ENCODE measurements at places on chromosomes 16 and 17.

GRCh38 chr17:81651692-81652091, 4.7 kb downstream of the PDE6G start:
- no peak for DNase-seq

DNA sequence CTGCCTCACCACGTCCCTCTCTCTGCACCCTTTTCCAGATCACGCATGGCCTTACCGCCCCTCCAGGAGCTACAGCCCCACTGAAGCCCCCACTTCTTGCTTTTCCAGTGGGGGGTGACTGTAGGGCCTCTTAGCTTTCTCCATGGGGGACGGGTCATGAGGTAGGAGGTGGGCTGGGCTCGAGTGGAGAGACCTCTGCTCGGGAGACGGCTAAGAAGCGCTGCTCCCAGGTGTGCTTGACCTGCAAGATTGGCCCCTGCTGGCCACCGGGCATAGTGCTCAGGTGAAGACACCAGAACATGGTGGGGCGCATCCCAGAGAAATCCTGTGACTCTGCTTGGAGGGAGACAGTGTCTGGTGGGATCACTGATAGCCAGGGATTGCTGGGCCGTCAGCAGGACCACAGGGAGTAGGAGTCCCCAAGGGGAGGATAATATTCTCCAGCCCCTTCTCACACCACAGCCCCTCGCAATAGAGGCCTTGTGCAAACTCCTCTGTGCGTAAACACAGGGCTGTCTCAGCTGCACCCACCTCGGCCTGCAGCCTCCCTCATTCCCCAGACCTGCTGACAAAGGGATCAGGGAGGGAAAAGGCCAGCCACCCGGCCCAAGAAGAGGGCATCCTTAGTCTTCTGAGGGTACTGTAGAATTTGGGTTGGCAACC, 8.9 kb upstream of the GALK1 start:
- no peak for DNase-seq

DNA sequence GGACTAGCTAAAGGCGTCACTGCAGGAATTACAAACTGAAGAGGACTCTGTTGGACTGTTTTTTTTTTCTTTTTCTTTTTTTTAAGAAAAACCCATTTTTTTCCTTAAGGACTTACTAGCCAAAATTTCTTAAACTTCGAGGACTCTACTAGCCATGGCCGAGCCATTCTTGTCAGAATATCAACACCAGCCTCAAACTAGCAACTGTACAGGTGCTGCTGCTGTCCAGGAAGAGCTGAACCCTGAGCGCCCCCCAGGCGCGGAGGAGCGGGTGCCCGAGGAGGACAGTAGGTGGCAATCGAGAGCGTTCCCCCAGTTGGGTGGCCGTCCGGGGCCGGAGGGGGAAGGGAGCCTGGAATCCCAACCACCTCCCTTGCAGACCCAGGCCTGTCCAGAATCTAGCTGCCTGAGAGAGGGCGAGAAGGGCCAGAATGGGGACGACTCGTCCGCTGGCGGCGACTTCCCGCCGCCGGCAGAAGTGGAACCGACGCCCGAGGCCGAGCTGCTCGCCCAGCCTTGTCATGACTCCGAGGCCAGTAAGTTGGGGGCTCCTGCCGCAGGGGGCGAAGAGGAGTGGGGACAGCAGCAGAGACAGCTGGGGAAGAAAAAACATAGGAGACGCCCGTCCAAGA, 878 bp downstream of the HEXIM1 start:
- DNase-seq, result peak; percentile 61

GRCh38 chr16:14241631-14242030, 170.5 kb downstream of the MRTFB start:
- no peak for DNase-seq

GRCh38 chr16:8967132-8967821, 3.6 kb upstream of the USP7 start:
- DNase-seq, result no peak

- DNase-seq, result peak; percentile 28
Measured at GRCh38 chr17:18184143-18185031, 759 bp downstream of the ALKBH5 start.

DNA sequence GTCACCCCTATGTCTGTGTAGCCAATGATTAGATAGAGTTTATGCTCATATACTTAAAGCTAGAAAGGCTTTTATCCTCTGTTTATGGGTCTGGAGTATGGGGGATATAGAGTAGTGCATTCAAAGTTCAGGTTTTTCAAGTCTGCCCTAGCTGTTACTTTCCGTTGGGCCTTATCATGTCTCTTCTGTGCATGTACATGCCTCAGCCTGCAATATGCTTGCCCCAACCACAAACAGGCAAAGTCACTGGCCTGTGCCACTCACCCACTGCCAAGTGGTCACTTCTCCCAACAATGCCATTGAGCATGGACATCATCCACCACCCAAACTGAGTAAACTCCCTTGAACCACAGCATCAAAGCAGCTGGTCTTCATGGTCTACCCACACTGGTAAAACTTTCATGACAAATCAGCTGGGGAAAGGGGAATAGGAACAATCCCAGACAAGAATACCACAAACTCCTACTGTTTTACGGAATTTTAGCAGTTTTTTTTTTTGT, 70.3 kb upstream of the C17orf78 start:
- no peak for DNase-seq

- no peak for DNase-seq
Measured at GRCh38 chr16:56629531-56629930, 2.9 kb upstream of the MT1M start.

- no peak for DNase-seq
Measured at GRCh38 chr16:66289051-66289680, 77.3 kb upstream of the CDH5 start.

DNA sequence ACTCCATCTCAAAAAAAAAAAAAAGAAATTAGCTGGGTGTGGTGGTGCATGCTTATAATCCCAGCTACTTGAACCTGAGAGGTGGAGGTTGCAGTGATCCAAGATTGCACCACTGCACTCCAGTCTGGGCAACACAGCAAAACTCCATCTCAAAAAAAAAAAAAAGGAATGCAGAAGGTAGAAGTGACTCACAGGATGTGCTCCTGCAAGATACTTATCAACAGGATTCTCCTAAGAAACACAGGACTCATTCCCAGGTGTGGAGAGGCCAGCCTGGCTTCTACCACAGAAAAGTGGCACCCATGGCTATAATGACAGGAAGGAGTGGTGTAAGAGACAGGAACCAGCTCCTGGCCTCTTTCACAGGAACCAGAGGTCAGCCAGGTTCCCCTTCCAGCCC, 13.8 kb downstream of the ELMO3 start:
- no peak for DNase-seq

DNA sequence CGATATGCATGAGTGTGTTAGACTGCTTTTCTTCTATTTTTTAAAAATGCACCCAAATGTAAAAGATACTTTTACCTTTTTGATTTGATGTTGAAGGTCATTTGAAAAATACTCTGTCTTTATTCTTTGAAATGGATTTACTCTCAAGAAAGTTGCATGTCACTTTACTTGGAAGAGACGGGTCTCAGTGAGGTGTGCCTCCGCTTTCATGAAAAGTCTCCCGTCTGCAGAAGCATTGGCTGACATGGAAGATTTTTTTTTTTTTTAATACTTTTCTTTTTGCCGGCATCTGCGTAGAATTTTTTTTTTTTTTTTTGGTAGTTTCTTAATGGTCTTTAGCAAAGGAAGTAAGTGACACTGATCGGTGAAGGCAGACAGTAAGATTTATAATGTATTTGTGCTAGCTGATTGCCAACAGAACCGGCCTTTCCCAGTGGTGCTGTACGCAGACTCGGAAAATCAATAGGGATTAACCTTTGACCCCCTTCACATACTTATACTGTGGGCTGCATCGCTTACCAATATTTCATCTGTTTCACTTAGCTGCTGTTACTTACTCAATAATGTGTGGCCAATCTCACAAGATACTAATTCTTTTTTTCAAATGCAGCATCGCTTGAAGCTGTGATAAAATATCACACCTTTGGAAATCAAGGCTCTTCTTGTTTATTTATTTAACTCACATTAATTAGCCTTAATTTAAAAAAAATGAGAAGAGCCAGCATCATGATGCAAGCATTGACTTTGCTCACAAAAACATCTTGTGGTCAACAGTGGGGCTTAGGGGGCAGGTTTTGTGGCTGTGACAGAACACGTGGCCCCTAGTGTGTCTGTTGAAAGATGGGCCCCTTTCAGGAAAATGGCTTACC, 383.9 kb downstream of the WWOX start:
- no peak for DNase-seq

- no peak for DNase-seq
Measured at GRCh38 chr16:28210979-28211588, 681 bp downstream of the XPO6 start.

DNA sequence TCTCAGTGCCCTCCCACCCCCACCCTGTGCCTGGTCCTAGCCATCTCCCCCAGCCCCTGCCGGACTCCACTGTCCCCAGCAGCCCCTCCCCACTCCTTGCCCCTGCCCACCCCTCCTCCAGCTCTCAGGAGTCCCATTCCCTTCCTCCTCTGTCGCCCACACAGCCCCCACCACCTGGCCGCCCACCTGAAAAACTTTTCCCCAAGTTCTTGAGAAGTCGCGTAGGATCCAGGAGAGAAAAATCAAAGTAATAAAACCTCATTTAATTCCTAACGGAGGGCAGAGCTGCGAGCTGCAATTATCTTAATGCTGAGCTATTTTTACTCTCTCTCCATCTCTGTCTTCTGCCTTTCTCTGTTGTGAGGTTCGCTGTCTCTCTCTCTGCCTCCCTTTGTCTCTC, 2.4 kb upstream of the PPP1R1B start:
- DNase-seq, result no peak

DNA sequence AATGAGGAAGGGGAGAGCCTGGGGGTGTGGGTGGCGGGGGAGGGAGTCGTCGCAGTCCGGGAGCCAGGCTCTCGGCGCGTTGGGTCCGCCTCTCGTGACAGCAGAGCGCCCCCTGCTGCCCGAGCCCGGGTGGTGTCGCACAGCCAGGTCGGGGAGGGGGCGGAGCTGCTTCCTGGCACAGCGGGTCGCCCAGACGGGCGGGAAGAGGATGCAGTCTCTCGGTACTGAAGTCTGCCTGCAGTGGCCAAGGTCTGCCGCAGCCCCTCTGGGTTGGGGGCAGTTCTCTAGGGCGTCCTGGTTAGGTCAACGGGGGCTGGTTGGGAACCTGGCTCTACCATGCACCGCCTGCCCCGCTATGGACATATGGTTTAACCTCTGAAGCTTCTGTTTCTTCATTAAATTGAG, 38.2 kb upstream of the CCDC182 start:
- peak; percentile 49 for DNase-seq

DNA sequence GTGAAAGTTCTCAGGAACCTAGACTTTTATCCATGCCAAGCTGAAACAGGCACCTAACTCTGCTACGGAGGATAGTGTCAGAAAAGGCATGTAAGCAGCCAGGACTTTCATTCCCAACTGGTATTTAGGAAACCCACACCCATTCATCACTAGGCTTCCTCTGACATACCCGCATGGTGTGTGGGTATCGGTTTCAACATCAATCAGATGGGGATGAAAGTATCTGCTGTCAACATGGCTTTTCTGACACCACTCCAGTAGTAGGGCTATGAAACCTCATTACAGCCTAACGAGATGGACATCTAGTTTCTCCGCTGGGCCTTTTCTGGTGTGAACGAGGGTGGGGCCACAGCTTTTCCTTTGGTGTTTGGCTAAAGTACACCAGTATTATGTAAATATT, 1178.3 kb downstream of the CDH11 start:
- no peak for DNase-seq

DNA sequence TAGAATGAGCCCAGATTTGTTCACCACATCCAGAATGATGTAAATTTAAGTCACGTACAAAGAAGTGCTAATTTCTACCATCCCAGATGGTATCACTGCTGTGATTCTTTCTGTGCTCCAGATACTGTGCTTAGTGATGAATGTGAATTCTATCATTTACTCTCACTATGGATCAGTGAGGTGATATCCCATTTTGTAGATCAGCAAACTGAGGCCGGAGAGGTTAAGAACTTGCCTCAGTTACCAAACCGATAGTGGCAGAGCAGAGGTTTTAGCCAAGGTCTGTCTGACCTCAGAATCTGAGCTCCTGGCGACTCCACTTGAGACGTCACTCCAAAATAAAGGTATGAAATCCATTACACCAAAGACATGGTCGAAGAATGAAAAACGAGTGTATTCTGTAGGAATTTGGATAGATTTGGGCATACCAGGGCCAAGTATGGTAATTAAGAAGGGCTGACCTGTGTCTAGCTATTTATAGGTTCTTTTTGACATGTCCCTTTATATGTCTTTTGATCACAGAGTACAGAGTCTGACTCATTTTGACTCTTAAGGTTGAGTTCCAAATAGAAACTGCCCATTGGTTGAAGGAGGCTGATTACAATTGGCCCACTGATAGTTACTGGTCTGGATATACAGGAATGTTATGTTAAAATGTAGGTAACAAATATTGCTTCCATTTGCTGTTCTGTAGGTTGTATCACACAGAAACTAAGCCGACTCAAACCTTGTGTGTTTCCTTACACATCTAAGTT, 10.0 kb downstream of the MAP2K6 start:
- DNase-seq, result no peak

GRCh38 chr16:19235478-19235877, 50.1 kb upstream of the CLEC19A start:
- DNase-seq, result no peak
